Stomach (tissue), 19 donors: ENCODE measurements at places on chromosomes 5 and 9. TPM values are rescaled to one million over a fixed set of nuclear protein-coding genes. Genes with fewer than 3 reads are reported as not detected.

The ZFP2 gene
- 1.4 TPM for total RNA-seq

The ADAMTSL1 gene
- 11.0 TPM for total RNA-seq

The AJM1 gene
- total RNA-seq, result 37.4 TPM

The ERGIC1 gene
- total RNA-seq, result 108 TPM

The PITX1 gene
- 91.1 TPM for total RNA-seq

The NUDT12 gene
- total RNA-seq, result 3.2 TPM

The MTAP gene
- total RNA-seq, result 17.9 TPM

The MARCHF11 gene
- not detected for total RNA-seq

The SLC36A2 gene
- total RNA-seq, result not detected

GRCh38 chr9:5113523-5113922 is 71.9 kb downstream of the INSL6 start:
- no peak for DNase-seq

DNA sequence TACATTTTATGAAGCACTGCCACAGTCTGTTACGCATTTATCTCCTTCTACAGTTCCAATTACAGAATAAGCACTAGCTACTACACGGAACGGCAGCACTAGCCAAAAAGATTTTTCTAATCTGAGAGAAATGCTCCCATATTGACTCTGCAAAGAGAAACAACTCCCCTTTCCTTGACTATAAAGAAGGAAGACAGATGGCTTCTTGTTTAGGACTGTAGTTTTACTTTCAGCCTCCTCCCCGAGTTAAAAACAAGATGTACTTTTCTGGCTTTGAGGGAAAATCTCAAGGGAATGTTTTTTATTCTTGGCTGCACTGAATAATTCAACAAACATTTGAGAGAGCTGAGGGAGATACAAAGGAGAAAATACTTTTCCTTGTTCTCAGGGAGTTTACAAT is 1.9 kb upstream of the SLC44A1 start:
- no peak for DNase-seq

- DNase-seq, result no peak
These were observed 76.2 kb downstream of the SH3TC2 start for GRCh38 chr5:148986636-148987035.

- DNase-seq, result peak; percentile 44
These were observed 77.0 kb downstream of the IQGAP2 start for GRCh38 chr5:76479973-76480667.

DNA sequence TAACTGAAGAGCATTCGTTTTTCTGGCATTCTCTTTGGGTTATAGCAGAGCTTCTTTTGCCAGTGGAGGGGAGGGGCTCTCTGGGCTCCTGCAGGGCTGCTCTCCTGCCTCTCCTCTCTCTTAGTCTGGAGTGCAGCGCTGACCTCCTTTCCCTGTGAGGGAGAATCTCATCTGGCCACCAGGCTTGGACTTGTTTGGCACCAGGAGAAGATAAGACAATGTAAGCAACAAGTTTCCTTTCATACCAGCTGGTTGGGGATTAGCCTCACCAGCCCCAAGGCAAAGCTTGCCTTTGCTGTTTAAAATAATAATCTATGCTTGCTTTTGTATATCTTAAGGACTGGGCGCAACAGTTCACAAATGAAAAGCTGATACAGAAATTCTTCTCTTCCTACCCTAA is 196.4 kb downstream of the TLE4 start:
- DNase-seq, result no peak

- DNase-seq, result no peak
These were observed 113.8 kb upstream of the ZNF608 start for GRCh38 chr5:124860291-124860655.

DNA sequence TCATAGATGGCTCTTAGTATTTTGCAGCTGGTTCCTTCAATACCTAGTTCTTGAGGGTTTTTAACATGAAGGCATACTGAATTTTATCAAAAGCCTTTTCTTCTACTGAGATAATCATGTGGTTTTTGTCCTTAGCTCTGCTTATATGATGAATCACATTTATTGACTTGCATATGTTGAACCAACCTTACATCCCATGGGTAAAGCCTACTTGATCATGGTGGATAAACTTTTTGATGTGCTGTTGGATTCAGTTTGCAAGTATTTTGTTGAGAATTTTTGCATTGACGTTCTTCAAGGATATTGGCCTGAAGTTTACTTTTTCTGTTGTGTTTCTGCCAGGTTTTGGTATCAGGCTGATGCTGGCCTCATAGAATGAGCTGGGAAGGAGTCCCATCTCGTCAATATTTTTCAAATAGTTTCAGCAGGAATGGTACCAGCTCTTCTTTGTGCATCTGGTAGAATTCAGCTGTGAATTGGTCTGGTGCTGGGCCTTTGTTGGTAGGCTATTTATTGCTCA is 49.7 kb downstream of the YIPF5 start:
- no peak for DNase-seq

DNA sequence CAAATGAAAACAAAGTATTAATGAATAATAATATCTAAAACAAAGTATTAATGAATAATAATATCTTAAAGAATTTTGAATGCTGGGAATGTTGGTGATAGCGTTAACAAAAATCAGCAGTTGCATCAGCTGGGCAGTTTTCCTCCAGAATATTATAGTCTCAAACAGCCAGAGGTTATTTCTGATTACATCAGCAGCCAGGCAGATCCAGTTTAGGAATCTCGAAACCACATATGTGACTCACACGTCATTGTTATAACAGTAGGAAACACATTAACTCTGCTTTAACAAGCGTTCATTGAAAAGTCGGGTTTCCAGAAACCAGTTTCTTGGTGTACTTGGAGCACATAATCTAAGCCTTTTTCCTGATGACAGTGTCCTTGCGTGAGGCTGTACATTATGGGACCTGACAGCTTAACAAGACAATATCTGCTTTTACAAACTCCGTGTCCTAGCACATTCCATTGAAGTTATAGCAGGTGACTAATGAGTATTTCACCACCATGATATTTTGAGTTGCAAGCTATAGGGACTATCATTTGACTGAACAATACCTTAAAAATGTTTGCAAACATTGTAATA is 559.5 kb upstream of the KLF4 start:
- no peak for DNase-seq

DNA sequence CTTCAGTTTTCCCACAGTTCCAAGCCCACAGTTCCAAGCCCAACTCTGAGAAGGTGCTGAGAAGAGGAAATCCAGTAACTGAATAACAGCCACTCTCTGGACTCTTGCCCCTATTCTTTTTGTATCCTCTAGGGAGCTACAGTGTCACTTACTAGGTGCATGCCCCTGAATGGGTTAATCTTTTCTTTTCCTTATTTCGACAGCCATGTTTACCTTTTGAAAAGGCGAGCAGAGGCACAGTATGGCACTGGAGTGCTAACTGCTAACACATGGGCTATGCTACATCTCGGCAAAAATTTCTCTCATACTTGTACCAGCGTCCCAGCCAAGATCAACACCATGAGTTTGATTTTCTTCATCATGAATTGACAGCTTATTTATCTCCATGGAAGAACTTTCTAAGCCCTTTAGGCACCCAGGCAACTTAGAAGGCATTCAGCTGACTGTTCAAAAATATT is 222.6 kb downstream of the EBF1 start:
- DNase-seq, result no peak

GRCh38 chr5:10064546-10065195 is 185.0 kb downstream of the ATPSCKMT start:
- DNase-seq, result no peak

DNA sequence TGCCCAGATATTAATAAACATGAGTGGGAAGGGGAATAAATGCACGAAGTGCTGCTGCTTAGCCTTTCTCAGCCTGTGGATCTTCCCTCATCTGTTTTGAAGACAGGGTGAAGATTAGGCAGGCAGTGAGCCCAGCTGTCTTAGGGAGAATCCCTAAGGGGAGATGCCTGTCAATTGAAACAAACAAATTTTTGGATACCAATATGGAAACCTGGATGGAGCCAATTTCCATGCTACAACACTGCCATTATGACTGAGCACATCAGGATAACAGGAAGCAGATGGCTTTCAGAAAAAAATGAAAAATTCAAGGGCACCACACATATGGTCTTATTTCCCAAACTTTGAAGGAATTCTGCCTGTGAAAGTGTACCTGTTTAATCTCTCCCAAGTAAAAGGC is 80.3 kb downstream of the HMHB1 start:
- no peak for DNase-seq

- no peak for DNase-seq
These were observed 97.0 kb downstream of the ANKRD33B start for GRCh38 chr5:10660720-10661387.

DNA sequence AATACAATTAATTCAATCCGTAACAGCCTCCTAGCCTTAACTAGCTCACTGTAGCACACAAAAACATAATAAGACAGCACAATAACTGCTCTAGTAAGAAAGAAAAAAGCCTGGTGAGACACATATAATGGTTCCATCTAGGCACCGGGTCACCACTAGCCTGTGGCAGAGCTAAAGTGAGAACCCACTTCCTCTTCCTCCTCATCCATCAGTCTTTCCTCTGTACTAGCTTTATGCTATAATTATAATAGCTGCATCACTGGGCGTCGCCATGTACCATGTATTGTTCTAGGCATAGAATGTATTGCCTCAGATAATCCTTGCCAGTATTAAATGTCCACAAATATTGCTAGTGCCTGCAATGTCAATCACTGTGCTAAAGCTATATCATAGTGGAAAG is 23.1 kb downstream of the ADRB2 start:
- DNase-seq, result no peak

GRCh38 chr5:170313344-170313743 is 15.8 kb upstream of the LCP2 start:
- DNase-seq, result no peak

DNA sequence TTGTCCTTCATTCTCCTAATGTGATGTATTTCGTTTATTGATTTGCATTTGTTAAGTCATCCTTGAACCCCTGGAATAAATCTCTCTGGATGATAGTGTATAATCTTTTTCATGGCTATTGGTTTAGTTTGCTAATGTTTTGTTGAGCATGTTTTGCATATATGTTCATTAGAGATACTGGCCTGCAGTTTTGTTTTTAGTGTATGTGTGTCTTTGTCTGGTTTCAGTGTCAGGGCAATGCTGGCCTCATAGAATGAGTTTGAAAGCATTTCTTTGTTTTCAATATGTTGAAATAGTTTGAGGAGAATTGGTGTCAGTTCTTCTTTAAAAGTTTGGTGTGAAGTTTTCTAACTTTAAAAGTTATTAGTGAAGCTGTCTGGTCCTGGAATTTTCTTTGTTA is 149.6 kb upstream of the ATP10B start:
- no peak for DNase-seq

DNA sequence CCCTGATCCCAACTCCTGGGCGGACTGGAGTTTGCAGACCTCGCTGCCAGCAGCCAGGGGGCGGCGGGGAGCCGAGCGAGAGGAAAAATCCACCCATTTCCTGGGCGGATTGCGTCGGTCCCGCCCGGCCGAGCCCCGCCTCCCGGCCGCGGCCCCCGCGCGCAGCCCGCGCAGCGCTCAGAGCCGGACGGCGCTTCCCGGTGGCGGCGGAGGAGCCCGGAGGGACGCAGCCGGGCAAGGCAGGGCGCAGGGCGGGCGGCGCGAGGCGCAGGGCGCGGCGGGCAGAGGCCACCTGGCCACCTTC is at the start of gene OLFM1:
OLFM1 (plus strand) TSS at position 180 of the 304 bp plus-strand sequence. CDS start 322 bp downstream, outside the sequence.
- peak; percentile 88 for DNase-seq

GRCh38 chr5:174505621-174506020 is 218.8 kb upstream of the MSX2 start:
- no peak for DNase-seq

DNA sequence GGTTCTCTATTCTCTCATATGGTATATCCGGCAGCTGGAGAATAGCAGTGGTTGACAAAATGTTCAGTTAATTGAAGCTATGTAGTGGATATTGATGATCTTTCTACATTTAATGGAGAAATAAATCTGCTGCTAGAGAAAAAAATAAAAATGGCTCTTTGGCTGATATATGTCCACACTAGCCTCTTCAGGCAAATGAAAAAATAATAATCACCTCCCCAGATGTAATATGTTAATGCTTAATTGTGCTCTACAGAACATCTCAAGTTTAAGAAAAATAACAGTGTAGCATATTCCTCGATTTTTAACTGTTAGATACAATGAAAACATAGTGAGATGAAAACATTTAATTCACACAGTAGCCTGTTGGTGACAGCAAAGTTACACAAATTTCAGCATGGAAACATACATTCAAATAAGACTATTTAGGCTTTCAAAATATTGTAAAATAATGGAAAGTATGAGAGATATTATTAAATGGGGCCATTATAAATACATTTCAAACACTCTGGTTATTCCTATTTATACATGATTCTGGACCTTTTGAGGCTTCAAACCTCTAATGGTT is 543.0 kb downstream of the MAT2B start:
- DNase-seq, result no peak

DNA sequence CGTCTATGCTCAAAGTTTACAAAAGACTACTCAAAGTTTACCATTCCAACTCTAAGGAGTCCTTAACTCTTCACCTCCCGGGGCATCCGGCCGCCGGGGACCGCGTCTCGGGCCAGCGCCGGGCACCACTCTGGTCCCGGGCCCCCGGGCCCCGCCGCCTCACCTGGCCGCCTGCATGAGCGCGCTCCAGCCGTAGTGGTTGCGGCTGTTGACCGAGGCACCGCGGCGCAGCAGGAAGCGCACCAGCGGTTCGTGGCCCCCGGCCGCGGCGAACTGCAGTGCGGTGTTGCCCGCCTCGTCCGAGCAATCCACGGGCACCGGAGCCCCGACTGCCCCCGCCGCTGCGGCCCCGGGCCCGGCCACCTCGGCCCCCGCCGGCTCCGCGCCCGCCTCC is 388 bp downstream of the ANKS6 start:
- peak; percentile 72 for DNase-seq

GRCh38 chr5:129398026-129398678 is 61.9 kb upstream of the ADAMTS19 start:
- no peak for DNase-seq

DNA sequence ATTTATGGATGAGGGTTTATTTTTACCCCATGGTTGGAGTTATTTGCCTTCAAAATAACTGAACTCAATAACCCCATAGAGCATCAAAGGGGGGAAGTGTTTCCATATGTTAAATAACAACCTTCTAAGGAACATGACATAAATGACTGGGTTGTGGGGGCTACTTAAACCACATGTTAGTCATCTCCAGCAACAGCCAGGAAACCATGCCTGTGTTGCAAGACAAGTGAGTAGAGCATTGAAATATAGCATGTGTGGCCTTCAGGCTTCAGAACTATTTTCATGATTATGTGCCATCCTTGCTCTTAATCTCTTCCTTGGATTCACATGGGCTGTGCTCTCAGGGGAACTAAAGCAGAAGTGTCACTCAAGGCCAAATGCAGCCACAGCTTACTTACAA is 431.2 kb downstream of the AGTPBP1 start:
- no peak for DNase-seq

DNA sequence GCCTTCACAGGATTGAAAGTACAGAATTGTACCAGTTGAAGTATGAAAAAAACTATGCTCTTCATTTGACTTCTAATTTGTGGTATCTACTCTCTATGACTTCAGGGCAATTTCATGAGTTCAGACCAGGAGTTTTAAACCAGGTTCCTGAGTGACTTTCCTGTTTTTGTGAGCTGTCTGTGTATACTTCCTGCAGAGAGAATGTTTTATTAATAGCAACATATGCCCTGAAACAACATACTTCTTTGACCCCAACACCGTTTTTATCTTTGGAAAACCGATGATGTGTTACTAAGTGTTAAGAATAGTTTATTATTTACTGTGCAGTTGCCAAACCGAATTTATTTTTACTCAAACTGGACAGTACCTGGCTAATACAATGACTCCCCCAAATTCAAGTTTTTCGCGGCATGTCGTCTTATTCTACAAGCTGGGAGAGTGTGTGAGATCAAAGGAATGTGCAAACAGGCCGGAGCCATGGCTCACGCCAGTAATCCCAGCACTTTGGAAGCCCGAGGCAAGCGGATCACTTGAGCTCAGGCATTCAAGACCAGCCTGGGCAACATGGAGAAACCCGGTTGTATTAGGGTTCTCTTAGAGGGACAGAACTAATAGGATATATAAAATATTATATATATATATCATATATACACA is 58.7 kb upstream of the ERBIN start:
- DNase-seq, result no peak
